Fibroblast of skin of left quadriceps (primary cell): ENCODE measurements at places on chromosomes 11 and 22.

- no peak for DNase-seq
Observed at GRCh38 chr11:111189466-111189865, 56.1 kb upstream of the POU2AF2 start.

DNA sequence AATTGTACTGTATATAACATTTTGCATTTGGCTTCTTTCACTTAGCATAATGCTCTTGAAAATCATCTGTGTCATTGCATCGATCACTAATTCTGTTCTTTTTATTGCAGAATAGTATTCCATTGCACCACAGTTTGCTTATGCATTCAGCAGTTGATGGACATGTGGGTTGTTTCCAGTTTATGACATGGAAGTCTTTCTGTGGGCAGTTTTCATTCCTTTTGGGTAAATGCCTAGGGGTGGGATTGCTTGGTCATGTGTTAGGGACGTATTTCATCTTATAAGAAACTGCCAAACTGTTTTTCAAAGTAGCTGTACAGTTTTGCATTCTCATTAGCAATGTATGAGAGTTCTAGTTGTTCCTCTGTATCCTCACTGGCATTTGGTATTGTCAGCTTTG lies 127.0 kb downstream of the HIPK3 start:
- DNase-seq: no peak

- no peak for DNase-seq
Observed at GRCh38 chr22:22968366-22968765, 80.8 kb downstream of the IGLL5 start.

DNA sequence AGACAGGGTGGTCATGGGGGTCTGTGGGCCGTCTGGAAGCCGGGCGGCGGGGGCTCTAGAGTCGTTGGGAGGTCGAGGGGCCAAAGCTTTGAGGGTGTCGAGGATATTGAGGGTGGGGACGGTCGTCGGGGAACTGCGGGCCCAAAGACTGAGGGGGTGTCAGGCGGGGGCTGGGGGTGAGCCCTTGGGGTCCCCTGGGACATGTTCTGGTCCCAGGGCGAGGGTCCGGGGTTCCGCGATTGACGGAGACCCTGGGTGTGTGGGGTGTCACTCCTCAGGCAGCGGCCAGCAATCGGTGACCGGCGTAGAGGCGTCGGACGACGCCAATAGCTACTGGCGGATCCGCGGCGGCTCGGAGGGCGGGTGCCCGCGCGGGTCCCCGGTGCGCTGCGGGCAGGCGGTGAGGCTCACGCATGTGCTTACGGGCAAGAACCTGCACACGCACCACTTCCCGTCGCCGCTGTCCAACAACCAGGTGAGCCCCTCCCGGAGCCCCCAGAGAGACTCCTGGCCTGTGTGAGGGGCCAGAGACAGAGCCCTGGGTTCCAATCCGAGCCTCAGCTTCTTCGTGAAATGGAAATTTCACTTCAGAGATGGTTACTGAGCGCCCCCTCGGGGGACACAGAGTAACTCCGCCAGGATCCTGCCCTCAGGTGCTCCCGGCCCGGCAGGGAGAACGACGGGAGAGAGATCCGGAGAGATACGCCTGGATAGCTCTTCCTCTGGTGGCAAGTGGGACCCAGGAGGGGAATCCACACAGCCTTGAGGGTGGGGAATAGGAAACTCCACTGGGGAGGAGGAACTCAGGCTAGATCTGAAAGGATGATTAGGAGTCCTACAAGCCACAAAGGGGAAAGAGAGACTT lies 714 bp downstream of the SDF2L1 start:
- DNase-seq: no peak

DNA sequence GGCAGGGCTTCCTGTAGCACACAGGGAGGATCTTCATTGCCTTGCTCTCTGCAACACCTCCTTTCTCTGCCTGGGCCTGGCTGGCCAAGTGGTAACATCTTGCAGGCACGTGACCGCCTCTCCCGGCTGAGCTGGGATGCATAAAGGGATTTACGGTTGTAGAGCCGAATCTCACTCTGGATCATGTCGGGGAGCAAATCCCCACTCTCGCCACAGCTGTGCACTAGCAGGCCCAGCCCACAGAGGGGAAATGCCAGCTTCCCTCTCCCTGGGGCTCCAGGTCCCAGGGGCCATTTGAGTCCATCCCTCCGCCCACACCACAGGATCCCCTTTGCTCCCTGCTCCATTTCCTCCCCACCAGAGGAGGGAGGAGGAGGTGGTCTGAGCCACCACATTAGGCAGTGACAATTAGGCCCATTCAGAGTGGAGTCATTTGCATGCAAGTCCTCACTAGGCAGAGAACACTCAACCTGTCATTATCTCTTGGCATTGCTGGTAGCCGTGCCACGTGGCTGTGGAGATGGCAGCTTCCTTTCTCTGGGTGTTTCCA lies 196.7 kb downstream of the DSCAML1 start:
- DNase-seq: no peak

GRCh38 chr11:68796801-68797200 lies 44.9 kb downstream of the CPT1A start:
- no peak for DNase-seq

- no peak for DNase-seq
Observed at GRCh38 chr11:107573438-107573837, 7.9 kb upstream of the ALKBH8 start.

GRCh38 chr11:124754710-124755109 lies 2.7 kb upstream of the VSIG2 start:
- DNase-seq: no peak

DNA sequence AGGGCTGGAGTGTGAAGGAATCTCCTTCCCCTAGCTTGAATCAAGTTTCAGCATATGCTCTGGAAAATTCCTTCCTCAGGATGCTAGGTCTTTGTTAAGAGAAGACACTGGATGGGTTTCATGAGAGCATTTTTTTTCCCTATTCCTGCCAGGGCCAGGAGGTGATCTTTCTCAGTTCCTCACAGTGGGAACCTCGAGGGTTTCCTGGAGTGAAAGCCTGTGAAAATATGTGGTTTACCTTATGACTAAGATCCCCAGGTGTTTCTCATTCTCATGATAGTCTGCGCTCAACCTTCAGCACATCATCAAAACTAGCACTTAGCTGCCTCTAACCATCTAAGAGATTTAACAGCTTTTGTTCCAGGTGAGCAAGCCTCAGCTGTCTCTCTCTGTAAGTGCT lies 985.3 kb upstream of the FAT3 start:
- DNase-seq: no peak
